Chondrocyte (in vitro differentiated cells): ENCODE measurements at places on chromosomes 2 and 18. TPM values are rescaled to one million over a fixed set of nuclear protein-coding genes. Genes with fewer than 3 reads are reported as not detected.

- DNase-seq: no peak
- H3K27me3 ChIP-seq: no peaks in the 10 kb centered on the region
- peaks cover 6% of the 10 kb centered on the region for H3K4me1 ChIP-seq
- no peaks in the 10 kb centered on the region for H3K36me3 ChIP-seq
- H3K4me3 ChIP-seq: no peak overlapping the region
These were observed 19.4 kb upstream of the SELENOI start for GRCh38 chr2:26326514-26326913.

DNA sequence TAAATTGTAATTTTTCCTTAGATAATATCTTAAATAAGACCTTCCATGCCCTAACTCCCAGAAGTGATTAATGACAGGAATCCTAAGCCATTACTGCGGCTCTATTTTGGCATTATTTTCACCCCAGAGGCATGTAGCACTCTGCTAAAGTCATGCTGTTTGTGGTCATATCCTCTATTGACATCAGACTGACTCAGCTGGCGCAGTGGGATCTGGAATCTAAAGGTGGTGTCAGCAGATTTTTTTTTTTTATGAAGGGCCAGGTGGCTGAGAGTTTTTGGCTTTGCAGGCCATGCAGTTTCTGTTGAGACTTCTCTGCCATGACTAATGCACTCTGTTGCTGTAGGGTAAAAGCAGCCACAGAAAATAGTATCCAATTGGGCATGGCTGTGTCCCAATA lies 64.1 kb upstream of the ACVR1C start:
- peaks cover 22% of the 10 kb centered on the region for H3K36me3 ChIP-seq
- no peak for DNase-seq
- H3K4me1 ChIP-seq: peaks cover 25% of the 10 kb centered on the region
- H3K27me3 ChIP-seq: no peaks in the 10 kb centered on the region
- H3K4me3 ChIP-seq: no peak overlapping the region

- no peak for DNase-seq
- H3K4me3 ChIP-seq: no peak overlapping the region
- H3K27ac ChIP-seq: no peak overlapping the region
- H3K4me1 ChIP-seq: peaks cover 37% of the 10 kb centered on the region
- H3K36me3 ChIP-seq: peaks cover 4% of the 10 kb centered on the region
These were observed 118.1 kb downstream of the KLHL29 start for GRCh38 chr2:23503097-23503496.

DNA sequence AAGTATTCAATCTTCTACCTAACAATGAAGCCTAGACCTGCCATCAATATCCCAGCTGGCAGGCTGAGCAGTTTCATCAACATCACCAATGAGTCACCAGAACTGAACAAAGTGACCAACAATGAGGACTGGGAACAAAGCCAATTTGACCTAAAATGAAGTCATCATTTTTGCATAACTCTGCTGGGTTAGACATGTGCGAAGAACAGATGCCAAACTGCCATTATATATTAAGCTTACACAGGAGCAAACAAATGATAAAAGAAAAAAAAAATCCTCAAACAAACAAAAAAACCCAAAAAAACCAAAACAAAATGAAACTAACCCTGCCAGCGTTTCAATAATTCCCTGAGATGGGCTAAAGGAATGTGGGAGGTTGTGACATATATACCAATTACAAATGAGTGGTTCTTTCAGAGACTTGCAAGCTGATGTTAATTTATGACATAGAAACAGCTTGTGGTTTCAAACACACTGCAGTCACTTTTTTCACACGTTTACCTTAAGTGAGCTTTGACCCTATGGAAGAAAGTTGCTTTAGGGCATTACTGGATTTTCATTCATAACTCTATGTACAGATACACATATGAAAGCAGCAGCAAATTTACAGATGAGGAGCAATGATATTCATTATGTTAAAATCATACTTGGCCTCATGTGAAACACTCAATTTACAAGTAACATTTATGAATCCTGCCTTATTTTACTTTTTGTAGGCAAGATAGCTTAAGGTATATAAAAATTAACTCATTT lies 56.9 kb upstream of the CCDC141 start:
- DNase-seq: no peak
- H3K27me3 ChIP-seq: no peaks in the 10 kb centered on the region
- H3K27ac ChIP-seq: peak overlapping the region; percentile 18
- no peak overlapping the region for H3K4me3 ChIP-seq
- peaks cover 26% of the 10 kb centered on the region for H3K36me3 ChIP-seq

DNA sequence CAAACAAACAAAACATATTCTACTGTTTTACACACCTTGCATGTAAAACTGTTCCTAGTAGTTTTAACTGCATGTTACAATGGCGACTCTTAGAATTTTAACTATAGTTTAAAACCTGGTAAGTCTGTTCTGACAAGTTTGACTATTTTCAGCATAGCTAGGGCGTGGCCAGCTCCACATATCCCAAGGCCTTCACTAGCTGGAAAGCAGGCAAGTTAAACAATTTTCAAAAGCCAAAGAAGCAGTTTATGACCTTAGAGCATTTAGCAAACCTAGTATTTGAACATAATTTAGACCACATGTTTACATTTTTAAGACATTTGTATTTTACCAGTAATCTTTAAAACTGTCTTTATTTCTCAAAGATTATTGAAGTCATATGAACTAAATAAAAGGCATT lies 402.8 kb upstream of the SYT4 start:
- no peaks in the 10 kb centered on the region for H3K27me3 ChIP-seq
- no peak for DNase-seq
- H3K27ac ChIP-seq: no peak overlapping the region
- H3K36me3 ChIP-seq: no peaks in the 10 kb centered on the region
- no peak overlapping the region for H3K4me3 ChIP-seq

DNA sequence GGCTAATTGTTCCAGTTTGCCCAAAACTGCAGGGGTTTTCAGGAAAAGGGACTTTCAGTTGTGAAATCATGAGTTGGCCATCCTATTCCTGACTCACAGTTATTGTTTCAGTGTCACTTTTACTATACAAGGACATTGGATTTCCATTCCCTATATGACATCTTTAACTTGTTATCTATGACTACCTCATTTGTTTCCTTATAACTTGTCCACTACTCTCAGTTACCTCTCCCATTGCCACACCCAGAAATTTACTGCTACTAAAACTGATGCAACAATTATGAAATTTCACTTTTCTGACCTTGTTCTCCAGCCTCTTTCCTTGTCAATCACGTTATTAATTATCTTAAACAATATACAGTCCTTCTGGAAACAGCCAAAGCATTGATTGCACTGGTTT lies 116.5 kb upstream of the ZNF804A start:
- H3K4me3 ChIP-seq: no peak overlapping the region
- no peak for DNase-seq
- H3K36me3 ChIP-seq: no peaks in the 10 kb centered on the region

DNA sequence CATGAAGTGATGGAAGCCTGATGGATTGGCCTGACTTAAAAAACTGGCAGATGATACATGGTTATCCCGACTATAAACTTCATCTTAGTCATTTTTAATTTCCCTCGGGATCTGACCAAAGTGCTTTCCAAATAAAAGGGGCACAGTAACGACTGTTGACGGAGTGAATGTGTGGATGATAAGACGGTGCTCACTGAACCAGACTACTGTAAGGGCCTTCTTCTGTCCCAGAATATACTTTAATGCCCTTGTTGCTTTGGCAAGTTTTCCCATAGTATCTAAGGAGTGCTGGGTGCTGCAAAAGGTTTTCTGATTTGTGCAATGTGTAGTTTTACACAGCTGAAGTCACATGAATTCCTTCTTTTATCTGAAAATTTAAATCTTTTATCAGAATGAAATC lies 373.5 kb downstream of the DSEL start:
- no peak overlapping the region for H3K27ac ChIP-seq
- H3K4me1 ChIP-seq: no peaks in the 10 kb centered on the region
- H3K27me3 ChIP-seq: no peaks in the 10 kb centered on the region
- no peak overlapping the region for H3K4me3 ChIP-seq

GRCh38 chr2:227326783-227327182 lies 1.7 kb downstream of the MFF start:
- peak overlapping the region; percentile 28 for H3K4me3 ChIP-seq
- H3K4me1 ChIP-seq: peaks cover 35% of the 10 kb centered on the region
- H3K27ac ChIP-seq: no peak overlapping the region
- DNase-seq: no peak

GRCh38 chr18:37502036-37502435 lies 63.6 kb downstream of the CELF4 start:
- H3K27me3 ChIP-seq: peaks cover 30% of the 10 kb centered on the region
- H3K27ac ChIP-seq: no peak overlapping the region
- H3K4me1 ChIP-seq: no peaks in the 10 kb centered on the region
- H3K4me3 ChIP-seq: no peak overlapping the region

GRCh38 chr2:144670080-144670479 lies 150.2 kb upstream of the ZEB2 start:
- H3K27me3 ChIP-seq: no peaks in the 10 kb centered on the region
- H3K4me1 ChIP-seq: peaks cover 6% of the 10 kb centered on the region
- no peak for DNase-seq
- no peak overlapping the region for H3K27ac ChIP-seq
- H3K36me3 ChIP-seq: no peaks in the 10 kb centered on the region

DNA sequence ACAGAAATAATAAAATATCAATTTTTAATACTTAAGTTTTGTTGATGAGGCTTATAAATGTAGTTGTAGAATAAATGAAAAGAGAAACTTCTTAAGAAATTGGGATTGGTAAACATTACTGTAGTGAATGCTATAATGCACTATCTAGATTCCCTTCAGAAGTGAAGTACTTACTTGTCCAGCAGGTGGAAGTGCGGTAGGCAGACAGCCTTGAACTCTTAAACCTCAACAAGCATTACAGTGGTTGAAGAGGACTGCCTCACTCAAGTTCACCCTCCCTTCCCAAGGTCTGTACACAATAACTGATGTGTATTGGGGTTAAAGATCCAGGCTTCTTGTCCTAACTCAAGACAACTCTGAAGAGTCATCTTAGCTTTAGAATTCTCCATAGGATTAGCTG lies 931.0 kb upstream of the LRRTM1 start:
- DNase-seq: no peak
- H3K4me3 ChIP-seq: no peak overlapping the region
- H3K27me3 ChIP-seq: no peaks in the 10 kb centered on the region
- no peaks in the 10 kb centered on the region for H3K36me3 ChIP-seq
- no peaks in the 10 kb centered on the region for H3K4me1 ChIP-seq
- H3K27ac ChIP-seq: no peak overlapping the region

DNA sequence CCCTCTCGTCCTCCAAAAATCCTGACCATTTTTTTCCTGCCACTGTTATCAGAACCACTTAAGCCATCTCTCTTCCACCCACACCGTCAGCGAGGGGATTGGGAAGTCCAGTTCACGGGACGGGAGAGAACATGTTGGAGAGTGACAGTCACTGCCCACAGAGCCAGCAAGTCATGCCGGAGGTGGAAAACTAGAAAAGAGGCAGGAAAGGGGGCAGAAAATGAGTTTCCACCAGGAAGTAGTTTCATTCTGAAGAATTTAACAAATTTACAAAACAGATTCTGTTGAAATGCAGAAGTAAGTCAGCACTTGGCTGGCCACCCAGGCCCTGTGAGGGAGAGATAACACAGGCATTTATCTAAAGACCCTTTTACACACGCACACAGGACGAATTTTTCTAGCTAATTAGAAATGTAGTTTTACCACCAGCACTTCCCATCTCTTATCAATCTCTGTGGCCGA lies 431.3 kb downstream of the TSN start:
- H3K27me3 ChIP-seq: peaks cover 2% of the 10 kb centered on the region
- no peak overlapping the region for H3K4me3 ChIP-seq
- H3K36me3 ChIP-seq: no peaks in the 10 kb centered on the region
- no peak for DNase-seq

DNA sequence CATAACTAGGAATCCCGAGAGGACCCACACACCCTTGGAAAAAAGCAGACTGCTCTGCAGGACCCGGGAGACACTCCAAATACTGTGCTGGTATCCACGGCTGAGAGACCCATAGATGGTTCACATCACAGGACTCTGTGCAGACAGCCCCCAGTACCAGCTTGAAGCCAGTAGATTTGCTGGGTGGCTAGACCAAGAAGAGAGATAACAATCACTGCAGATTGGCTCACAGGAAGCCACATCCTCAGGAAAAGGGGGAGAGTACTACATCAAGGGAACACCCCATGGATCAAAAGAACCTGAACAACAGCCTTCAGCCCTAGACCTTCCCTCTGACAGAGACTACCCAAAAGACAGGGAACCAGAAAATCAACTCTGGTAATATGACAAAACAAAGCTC lies 223.8 kb upstream of the LRATD1 start:
- peaks cover 1% of the 10 kb centered on the region for H3K36me3 ChIP-seq
- no peak overlapping the region for H3K27ac ChIP-seq
- H3K4me1 ChIP-seq: no peaks in the 10 kb centered on the region
- DNase-seq: no peak
- no peaks in the 10 kb centered on the region for H3K27me3 ChIP-seq
- no peak overlapping the region for H3K4me3 ChIP-seq

DNA sequence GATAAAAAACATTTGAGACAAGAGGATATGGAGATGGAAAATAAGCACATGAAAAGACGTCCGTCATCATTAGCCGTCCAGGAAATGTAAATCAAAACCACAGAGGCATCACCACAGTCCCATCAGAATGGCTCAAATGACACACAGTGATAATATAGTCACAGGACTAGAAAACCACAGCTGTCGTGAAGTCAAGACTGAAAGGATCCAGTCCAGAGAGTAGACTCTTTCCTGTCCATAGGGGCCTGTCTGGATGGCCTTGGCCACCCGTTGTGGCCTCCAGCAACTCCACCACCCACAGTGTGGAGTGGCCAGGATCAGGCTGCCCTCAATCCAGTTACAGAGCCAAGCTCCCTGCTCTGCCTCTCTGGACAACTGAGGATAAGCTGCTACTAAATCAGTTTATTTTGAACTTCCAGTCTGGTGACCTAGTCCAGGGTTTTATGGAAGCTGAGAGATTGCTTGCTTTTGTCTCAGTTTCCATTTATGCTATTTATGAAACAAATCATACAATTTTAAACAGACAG lies 60.4 kb downstream of the RHOB start:
- no peak for DNase-seq
- H3K27ac ChIP-seq: no peak overlapping the region
- H3K4me3 ChIP-seq: no peak overlapping the region
- H3K4me1 ChIP-seq: peaks cover 8% of the 10 kb centered on the region
- H3K27me3 ChIP-seq: no peaks in the 10 kb centered on the region

Gene CYP27C1
- total RNA-seq: 11.7 to 17.2 TPM (median 13.4 TPM) in 3 replicates

Gene GKN1
- 0.37 TPM in 1 of 3 replicates, not detected in the others for total RNA-seq

Gene SULT1C4
- total RNA-seq: 0.60 to 1.4 TPM (median 1.2 TPM) in 3 replicates

Gene BOLL
- not detected in 3 replicates for total RNA-seq

Gene RALBP1
- total RNA-seq: 46.4 to 53.9 TPM (median 50.8 TPM) in 3 replicates

Gene TUBA4B
- total RNA-seq: not detected in 3 replicates

Gene SRBD1
- total RNA-seq: 9.9 to 14.7 TPM (median 11.2 TPM) in 3 replicates

Gene STPG4
- 0.25 to 0.58 TPM (median 0.28 TPM) in 3 replicates for total RNA-seq

Gene NAT8
- total RNA-seq: not detected in 3 replicates
